ENCODE measurements at places on chromosomes 16 and 17.

DNA sequence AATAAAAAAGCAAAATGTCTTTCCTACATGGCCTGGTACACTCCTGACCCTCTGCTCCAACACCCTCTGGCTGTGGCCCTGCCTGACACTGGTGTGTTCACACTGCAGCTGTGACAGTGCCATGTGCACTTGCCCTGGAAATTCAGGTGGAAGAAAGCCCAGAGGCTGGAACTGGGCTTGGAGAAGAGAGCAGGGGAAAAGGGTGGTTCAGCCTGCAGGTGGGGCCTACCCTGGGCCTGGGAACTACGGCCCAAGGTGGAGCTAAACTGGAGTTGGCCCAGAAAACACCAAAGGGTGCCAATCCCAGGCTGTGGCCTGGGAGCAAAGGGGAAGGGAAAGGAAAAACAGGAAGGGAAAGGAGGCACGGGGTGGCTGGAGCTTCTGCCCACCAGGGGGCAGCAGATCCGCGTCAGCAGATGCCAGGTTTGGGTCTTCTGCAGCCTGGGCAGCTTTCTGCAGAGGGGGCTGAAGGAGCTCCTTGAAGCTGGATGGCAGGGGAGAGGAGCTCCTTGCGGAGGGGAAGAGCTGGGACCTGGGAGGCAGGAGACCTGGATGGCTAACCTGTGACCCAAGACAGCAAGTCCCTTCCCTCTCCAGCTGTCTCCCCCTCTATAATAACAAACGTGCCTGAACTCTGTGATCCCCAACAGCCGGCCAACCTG lies 15.4 kb upstream of the CTCF start:
- H3K36me3 ChIP-seq: peaks cover 19% of the 10 kb centered on the region
- H3K4me1 ChIP-seq: no peaks in the 10 kb centered on the region
- peak; percentile 71 for DNase-seq
- H3K27ac ChIP-seq: no peak overlapping the region
- no peaks in the 10 kb centered on the region for H3K27me3 ChIP-seq
- H3K4me3 ChIP-seq: no peak overlapping the region

DNA sequence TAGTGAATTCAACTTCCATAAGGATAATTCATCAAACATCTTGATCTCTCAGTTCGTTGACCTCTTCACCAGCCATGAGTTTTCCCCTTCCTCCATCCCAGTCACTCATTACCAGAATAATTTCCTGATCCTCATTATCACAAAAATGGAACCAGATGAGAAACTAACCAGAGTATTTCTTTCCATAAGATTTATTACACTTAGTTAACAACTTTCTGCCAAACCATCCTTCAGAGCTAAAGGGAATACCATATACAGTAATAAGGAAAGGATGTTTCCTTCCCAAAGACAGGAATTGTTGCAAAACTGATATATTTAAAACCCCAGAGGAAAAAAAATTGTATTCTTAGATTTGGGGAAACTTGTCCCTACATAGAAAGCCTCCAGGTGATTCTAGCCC lies 8.6 kb downstream of the KRTAP29-1 start:
- H3K27ac ChIP-seq: no peak overlapping the region
- H3K4me3 ChIP-seq: no peak overlapping the region
- no peaks in the 10 kb centered on the region for H3K4me1 ChIP-seq
- H3K36me3 ChIP-seq: no peaks in the 10 kb centered on the region

DNA sequence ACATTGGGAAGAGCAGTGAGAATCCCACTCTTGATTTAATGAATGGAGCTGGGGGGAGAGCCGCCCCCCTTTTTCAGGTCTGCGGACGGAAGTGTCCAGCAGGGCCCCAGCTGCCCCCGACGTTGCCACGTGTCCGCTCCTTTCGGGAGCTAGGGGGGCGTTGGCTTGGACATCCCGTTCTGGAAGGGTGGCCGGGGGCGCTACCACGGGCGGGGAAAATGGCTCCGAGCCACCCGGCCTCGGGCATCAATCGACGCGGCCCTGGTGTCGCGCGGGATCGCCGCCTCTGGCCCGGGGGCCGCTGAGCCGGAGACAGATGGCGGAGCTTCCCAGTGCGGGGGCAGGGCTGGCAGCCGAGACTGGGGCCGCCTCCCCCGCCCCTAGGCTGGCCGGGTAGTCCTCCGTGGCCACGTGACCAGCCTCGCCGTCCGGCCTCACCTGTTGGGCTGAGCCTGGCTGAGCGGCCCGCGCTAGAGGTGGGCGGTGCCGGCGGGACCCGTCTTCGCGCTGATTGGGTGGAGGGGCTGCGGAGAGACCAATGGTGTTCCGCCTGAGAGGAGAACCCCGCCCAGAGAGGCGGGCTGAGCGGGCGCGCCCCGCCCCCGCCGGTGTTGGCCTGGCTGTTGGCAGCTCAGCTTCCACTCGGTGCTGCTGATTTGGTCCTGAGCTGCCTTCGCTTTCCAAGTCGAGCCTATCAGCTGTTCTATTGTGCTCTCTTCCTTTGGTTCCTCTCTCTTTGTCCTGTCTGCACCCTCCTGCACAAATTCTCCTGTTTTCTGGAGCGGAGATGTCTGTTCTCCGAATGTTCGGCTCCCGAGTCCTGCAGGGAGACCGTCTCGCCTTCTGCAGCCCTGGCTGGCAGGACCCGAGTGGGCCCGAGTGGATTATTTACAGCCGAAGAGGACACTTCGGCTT lies 8.3 kb downstream of the HS3ST3B1 start:
- H3K4me1 ChIP-seq: peaks cover 54% of the 10 kb centered on the region
- H3K27me3 ChIP-seq: no peaks in the 10 kb centered on the region
- DNase-seq: peak; percentile 96

- no peak overlapping the region for H3K4me3 ChIP-seq
- no peaks in the 10 kb centered on the region for H3K27me3 ChIP-seq
- H3K36me3 ChIP-seq: no peaks in the 10 kb centered on the region
- DNase-seq: no peak
Observed at GRCh38 chr16:85724936-85725335, 26.0 kb downstream of the C16orf74 start.

- no peaks in the 10 kb centered on the region for H3K36me3 ChIP-seq
- H3K4me3 ChIP-seq: peak overlapping the region; percentile 79
- no peaks in the 10 kb centered on the region for H3K27me3 ChIP-seq
- DNase-seq: peak; percentile 35
- H3K4me1 ChIP-seq: peaks cover 23% of the 10 kb centered on the region
- H3K27ac ChIP-seq: no peak overlapping the region
Observed at GRCh38 chr17:67245694-67246402, 852 bp upstream of the HELZ start.

DNA sequence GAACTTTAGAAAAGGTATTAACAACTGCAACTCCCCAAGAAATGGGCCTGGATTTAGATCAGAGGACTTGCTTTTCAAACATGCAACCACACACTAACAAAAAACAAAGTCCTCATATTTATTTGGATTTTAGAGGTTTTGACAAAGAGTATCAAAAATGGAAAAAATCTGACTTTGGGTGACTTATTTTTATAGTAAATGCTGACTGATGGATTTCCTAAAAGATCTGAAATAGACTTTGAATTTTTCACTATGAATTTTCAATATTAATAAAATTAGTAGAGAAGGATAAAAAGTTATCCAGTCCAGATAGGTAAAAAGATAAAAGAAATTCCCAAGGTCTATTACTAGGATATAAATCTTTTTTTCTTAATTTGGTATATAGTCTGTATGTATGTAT lies 253.5 kb downstream of the KCNJ2 start:
- peaks cover 5% of the 10 kb centered on the region for H3K27me3 ChIP-seq
- H3K4me3 ChIP-seq: no peak overlapping the region

GRCh38 chr17:58242171-58242784 lies 3.9 kb downstream of the LPO start:
- DNase-seq: no peak
- H3K4me3 ChIP-seq: no peak overlapping the region
- no peak overlapping the region for H3K27ac ChIP-seq
- no peaks in the 10 kb centered on the region for H3K4me1 ChIP-seq
- no peaks in the 10 kb centered on the region for H3K36me3 ChIP-seq

DNA sequence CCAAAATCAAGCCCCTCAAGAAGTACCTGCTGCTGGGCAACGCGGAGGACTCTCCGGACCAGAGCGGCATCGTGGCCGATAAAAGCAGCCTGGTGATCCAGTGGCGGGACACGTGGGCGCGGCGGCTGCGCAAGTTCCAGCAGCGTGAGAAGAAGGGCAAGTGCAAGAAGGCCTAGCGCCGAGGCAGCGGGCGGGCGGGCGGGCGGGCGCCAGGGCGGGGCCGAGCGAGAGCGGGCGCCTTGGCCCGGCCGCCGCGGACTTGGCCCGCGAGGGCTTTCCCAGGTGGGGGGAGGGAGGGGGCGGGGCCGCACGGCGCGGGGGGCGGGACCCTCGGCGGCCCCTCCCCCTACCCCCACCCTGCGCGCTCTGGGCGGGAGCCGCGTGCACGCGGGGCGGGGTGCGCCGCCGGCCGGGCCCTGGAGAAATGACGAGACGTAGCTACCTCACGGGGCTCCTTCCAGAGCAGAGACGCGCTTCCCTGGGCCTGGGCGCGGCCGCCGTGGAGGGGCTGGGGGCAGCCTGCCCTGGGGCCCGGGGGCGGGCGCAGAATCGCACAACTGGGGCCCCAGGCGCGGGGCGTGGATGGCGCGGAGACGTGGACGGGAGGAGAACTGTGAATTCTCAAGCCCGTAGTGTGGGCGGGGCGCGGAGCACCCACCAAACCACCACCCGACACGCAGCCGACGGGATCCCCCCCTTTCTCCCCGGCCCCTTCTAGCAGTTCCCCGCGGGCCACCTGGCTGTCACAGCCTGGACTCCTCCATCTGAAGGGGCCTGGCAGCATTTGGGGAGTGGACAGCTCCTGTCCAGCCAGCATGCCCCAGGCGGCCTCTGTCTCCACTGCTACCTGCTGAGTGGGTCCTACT lies 218.7 kb downstream of the NTN1 start:
- H3K27ac ChIP-seq: peak overlapping the region; percentile 20
- peak; percentile 91 for DNase-seq
- peaks cover 14% of the 10 kb centered on the region for H3K4me1 ChIP-seq
- H3K36me3 ChIP-seq: no peaks in the 10 kb centered on the region

- H3K36me3 ChIP-seq: peaks cover 7% of the 10 kb centered on the region
- peak; percentile 40 for DNase-seq
- H3K27ac ChIP-seq: no peak overlapping the region
- peaks cover 17% of the 10 kb centered on the region for H3K4me1 ChIP-seq
- H3K27me3 ChIP-seq: no peaks in the 10 kb centered on the region
Observed at GRCh38 chr16:89723279-89724250, 2.2 kb downstream of the ZNF276 start.

GRCh38 chr17:30550512-30551273 lies 73.5 kb downstream of the GOSR1 start:
- H3K4me3 ChIP-seq: no peak overlapping the region
- H3K27me3 ChIP-seq: no peaks in the 10 kb centered on the region
- H3K4me1 ChIP-seq: 0 out of 2 replicates have a peak, but pooled peaks cover 5% of the 10 kb centered on the region
- no peaks in the 10 kb centered on the region for H3K36me3 ChIP-seq
- no peak overlapping the region for H3K27ac ChIP-seq

DNA sequence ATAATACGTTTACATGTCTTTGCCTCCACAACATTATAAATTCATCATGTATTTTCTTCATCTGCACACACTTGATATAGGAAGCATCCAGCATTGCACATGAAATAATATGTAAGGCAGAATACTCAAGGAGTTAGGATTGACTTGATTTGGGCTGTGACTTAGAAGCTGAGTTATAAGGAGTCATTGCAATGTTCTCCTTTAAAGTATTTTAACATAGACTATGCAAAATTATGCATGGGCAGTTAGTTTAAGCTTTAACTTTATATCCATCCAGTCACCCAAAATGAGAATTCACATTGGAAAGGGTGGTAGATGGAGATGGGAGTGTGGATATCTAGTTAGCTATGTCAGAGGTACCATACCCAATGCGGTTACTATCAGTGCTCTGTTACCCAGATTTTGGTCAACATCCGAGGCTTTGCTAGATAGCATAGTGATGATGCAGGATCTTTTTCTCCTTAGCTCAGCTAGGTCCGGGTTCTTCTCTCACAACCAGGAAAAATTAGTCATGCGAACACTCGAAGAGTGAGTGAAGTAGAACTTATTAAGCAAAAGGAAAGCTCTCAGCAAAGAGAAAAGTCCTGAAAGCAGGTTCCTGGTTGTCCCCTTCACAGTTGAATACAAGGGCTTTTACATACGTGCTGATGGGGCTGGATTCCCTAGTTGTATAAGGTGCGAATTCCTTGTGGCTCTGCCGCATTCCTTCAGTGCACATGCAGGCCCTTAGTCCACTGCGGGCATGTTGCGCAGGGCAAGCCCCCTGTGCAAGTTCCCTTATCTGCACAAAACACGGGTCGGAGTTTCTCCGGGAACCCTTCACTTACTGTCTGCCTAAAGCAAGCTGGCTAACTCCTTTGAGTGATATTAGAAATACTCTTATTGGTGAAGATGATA lies 73.1 kb upstream of the FAM20A start:
- no peaks in the 10 kb centered on the region for H3K36me3 ChIP-seq
- DNase-seq: no peak
- H3K4me3 ChIP-seq: no peak overlapping the region
- no peaks in the 10 kb centered on the region for H3K4me1 ChIP-seq
- H3K27ac ChIP-seq: no peak overlapping the region

- DNase-seq: no peak
- no peak overlapping the region for H3K27ac ChIP-seq
- 0 out of 2 replicates have a peak overlapping the region, but pooled peaks have one; percentile 82 for H3K4me3 ChIP-seq
- H3K4me1 ChIP-seq: peaks cover 29% of the 10 kb centered on the region
- no peaks in the 10 kb centered on the region for H3K36me3 ChIP-seq
- H3K27me3 ChIP-seq: no peaks in the 10 kb centered on the region
Observed at GRCh38 chr17:1560101-1560857, 2.3 kb downstream of the PITPNA start.

- peak; percentile 25 for DNase-seq
- no peak overlapping the region for H3K4me3 ChIP-seq
- H3K36me3 ChIP-seq: no peaks in the 10 kb centered on the region
- no peak overlapping the region for H3K27ac ChIP-seq
Observed at GRCh38 chr17:72077326-72077960, 43.4 kb upstream of the SOX9 start.

- peak overlapping the region; percentile 96 for H3K4me3 ChIP-seq
- H3K27ac ChIP-seq: peak overlapping the region; percentile 95
- H3K36me3 ChIP-seq: no peaks in the 10 kb centered on the region
- H3K4me1 ChIP-seq: peaks cover 32% of the 10 kb centered on the region
- no peaks in the 10 kb centered on the region for H3K27me3 ChIP-seq
Observed at GRCh38 chr17:28812748-28813377, 29.7 kb downstream of the FAM222B start.

DNA sequence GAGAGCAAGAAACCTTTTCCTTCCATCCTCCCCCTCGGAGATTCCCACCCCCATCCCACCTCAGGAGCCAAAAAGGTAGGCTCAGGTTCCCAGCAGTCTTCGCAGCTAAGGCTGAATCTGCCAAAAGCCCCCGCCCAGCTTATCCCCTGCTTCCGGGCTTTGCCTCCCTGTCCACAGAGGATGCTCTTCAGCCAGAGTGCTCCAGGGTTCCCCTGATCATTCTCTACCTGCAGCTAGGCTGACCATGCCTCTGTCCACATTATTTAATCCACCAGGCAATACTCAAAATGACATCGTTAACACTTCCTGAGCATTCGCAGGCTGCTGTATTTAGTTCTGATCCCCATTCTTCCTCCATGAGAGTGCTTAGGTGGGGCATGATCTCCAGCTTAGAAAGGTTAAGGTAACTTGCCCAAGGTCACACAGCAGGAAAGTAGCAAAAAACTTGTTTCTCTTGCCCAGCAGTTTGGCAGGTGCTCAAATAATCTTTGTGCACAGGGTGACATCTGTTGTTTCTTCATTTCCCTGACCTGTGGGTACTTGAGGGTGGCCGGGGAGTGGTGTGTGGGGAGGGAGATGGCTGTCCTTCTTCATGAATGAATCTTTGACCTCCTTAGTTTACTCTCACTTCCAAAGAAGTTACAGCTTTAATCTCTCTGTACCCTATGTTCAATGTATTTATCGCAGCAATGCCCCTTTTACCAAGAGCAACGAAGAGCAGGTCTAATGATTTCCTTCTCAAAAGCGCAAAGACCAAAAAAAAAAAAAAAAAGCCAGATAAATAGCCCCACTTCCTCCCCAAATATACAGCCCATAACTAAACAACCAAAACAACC lies 848 bp upstream of the TBKBP1 start:
- DNase-seq: peak; percentile 37
- peak overlapping the region; percentile 93 for H3K4me3 ChIP-seq
- H3K36me3 ChIP-seq: no peaks in the 10 kb centered on the region

Data from GM23248 (cell line).